Activated T-helper 9 cell treated with anti-CD3 and anti-CD28 coated beads, Interleukin-2, amount 50 U/mL, for 16 hours (primary cell): ENCODE measurements at places on chromosomes 7 and 10.

GRCh38 chr7:116236020-116236630, 25.8 kb downstream of the TES start:
- DNase-seq: peak; percentile 12

GRCh38 chr7:130135208-130136205, 65.2 kb downstream of the KLHDC10 start:
- no peak for DNase-seq

DNA sequence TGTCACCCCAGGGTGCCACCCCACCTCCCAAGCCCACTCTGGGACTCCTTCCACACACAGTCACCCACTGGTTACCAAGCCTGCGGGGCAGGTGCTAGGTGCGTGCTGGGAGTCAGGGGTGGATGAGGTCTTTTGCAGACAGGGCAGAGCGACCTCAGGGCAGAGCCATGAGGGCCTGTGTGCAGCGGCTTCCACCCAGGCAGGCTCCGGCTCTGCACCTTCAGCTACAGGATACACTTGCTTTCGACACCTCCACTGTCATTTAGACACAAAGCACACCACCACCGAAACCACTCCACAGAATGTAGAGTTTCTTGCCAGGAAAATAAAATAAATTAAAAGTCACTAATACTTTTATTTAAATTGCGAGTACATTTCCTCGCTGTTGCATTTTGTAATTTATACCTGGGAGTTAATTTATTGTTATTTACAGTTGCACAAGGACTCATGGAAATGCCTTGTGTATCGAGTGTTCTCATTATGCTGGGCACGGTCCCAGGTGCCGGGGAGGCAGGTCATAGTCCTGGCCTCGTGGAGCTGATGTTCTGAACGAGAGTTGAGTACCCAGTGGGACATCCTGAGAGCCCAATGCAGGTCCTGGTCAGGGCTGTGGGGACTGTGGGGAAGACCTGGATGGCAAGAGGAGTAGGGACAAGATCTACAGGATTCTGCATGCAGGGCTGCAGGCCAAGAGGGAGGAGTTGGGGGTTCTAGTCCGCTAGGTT, 127.8 kb downstream of the CUX1 start:
- DNase-seq: no peak

- DNase-seq: no peak
Measured at GRCh38 chr7:98254951-98255610, 3.0 kb upstream of the TECPR1 start.

DNA sequence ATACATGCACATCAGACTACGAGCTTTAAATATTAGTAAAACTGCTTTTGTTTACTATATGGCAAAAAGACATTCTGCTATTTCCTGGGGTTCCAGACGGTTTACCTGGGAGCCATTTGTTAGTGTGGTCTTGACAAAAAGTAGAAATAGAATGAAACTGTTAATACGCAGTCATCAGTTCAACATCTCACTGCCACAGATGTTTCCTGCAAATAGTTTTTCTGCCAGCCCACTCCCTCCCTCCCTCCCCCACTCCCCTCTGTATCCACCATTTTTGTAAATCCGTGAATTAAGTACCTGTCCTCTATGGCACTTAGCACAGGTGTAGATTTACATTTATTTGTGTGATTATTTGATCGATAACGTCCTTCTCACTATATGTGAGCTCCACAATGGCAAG, 74.6 kb upstream of the TPK1 start:
- no peak for DNase-seq

DNA sequence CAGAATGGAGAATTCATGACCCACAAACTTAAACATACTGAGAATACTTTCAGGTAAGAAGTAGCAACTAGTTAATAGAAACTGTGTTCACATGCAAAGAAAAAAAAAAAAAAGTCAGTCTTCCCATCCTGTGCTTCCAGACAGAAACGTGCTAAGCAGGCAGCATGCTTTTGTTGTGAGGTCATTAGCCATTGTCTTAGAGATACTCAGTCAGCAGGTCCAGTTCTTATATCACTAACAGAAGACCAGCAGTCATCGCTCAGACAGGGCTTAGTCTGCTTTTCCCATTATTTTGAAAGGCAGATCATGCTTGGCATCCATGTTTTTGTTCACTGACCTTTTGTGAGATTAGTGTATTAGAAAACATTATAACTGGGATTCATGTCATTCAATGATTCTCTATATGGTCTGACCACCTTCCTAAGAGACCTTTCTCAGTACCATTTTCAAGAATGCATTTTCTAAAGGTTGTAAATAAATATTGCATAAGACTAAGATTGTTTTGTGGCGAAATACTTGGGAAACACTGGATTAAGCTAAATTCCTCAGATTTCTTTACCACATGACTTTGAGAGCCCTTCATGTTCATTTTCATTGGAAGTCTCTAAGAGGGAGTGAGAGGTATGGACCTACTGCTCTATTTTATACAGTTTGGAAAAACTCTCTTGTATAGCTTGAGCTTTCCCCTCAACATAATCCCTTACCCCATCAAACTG, 45.0 kb upstream of the AGBL3 start:
- DNase-seq: no peak

GRCh38 chr7:37285706-37286453, 162.8 kb downstream of the ELMO1 start:
- DNase-seq: no peak

- no peak for DNase-seq
Measured at GRCh38 chr10:32317795-32318357, 29.1 kb downstream of the EPC1 start.

GRCh38 chr7:102813191-102814024, 64.6 kb downstream of the FAM185A start:
- no peak for DNase-seq

GRCh38 chr10:36224431-36224985, 582.4 kb upstream of the FZD8 start:
- DNase-seq: no peak

- no peak for DNase-seq
Measured at GRCh38 chr7:98300595-98301372, 19.3 kb downstream of the BRI3 start.

DNA sequence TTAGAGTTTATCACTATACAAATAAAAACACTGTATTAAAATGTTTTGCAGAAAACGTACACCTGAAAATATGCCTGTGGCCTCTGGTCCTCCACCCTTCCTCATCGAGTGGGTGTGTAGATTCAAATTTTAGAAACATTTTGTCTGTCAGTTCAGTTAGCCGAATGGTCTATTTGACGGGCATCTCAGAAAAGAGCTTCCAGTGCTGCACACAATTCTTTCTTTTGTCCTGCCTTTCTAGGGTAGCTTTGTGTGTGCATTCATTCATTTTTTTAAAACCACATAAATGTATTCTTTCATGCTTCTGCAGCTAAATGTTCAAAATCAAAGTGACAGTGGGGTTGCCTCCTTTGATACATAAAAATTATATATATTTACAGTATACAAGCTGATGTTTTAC, 46.8 kb downstream of the GNAI1 start:
- DNase-seq: no peak

GRCh38 chr7:27410812-27411544, 168.4 kb downstream of the EVX1 start:
- DNase-seq: no peak

DNA sequence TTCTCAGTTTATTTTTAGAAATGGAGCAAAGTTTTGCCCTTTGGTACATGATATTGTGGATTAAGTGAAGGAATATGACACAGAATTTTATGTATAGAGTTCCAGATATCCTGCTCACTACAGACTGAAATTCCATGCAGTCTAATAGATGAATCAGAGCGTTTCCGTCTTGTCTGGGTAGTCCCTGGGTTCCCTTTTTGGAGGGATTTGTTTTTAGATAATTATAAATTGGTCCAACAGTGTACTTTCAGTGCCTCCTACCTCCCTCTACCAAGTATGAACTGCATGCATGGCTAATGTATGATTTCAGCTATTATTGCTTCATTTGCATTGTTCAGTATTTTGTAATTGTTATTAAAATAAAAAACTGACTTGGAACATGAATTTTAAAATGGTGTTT, 74.4 kb downstream of the SEPTIN7 start:
- no peak for DNase-seq

DNA sequence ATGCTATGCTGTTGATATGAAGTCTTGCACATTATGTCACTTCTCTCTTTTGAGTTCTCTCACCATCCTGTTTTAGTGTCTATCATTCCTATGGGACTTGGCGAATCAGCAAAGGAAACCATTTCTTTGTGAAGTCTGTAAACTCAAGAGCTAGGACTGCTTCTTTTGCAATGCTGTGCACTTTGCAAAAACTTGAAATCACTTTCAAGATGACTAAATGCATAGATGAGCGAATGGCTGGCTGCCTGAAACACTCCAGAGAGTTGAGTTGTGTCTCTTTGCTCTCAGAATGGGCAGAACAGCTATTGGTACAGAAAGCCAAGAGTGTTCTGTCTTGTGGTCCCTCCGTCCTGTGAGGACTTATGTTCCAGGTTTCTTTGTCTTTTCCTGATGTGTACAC, 18.3 kb upstream of the ELMO1 start:
- DNase-seq: no peak

- DNase-seq: no peak
Measured at GRCh38 chr10:99630433-99630832, 10.2 kb upstream of the SLC25A28 start.

DNA sequence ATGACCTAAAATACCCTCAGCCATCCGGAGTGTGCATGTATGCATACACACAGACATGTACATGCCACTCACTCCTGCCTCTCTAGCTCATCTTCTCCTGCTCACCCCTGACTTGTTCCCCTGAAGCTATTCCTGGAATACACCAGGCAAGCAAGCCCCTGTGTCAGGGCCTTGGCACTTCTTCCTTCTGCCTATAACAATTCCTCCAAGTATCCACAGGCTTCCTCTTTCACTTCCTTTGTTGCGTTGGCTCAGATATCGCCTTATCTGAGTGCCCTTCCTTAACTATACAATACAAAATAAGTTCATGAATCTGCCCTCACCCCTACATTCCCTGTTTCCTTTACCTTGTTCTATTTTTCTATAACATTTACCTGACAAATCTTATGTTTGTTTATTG, 88.8 kb downstream of the NOD1 start:
- DNase-seq: no peak

DNA sequence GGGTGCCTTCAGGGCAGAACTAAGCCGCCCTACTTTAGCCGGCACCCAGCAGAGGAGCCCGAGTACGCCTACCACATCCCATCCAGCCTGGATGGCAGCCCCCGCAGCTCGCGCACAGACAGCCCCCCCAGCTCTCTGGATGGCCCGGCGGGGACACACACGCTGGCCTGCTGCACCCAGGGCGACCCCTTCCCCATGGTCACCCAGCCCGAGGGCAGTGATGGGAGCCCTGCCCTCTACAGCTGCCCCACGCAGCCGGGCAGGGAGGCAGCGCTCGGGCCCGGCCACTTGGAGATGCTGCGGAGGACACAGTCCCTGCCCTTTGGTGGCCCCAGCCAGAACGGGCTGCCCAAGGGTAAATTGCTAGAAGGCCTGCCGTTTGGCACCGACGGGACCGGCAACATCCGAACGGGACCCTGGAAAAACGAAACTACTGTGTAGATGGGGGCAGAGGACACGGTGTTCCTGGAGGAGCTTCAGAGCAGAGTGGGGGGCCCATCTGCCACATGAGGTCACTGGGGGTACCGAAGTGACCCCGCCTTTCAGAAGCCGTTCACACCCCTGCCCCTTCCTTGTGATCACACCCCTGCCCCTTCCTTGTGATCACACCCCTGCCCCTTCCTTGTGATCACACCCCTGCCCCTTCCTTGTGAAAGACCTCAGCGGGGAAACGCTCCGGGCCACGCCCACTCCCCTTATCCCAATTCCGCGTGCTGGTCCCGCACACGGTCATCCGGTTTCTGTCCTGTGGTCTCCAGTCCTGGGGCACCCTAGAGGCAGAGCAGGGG, 30.8 kb upstream of the KNDC1 start:
- no peak for DNase-seq

DNA sequence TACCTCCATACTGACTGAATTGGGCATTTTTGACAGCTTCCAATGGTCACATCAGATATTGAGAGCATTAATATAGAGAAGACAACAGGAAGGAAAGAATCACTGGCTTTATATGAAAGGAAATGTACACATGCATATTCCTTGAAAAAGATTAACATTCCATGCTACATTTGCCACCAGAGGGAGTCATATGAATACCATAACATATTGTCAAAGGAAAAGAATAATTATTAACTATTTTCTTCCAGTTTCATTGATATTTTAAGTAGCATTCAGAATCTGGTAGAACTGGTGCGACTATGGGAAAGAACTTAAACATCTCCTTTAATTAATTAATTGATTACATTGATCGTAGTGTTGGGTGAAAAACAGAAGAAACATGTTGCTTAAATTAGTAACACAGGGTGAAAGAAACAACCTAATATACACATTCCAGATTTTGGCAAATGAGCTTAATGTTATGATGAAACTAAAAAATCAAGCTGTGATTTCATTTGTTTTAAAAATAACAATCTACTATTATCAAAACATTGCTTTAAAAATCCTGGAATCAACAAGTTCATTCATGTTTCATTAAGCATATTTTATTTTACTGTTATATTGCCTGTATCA, 71.5 kb downstream of the GPR85 start:
- DNase-seq: no peak

DNA sequence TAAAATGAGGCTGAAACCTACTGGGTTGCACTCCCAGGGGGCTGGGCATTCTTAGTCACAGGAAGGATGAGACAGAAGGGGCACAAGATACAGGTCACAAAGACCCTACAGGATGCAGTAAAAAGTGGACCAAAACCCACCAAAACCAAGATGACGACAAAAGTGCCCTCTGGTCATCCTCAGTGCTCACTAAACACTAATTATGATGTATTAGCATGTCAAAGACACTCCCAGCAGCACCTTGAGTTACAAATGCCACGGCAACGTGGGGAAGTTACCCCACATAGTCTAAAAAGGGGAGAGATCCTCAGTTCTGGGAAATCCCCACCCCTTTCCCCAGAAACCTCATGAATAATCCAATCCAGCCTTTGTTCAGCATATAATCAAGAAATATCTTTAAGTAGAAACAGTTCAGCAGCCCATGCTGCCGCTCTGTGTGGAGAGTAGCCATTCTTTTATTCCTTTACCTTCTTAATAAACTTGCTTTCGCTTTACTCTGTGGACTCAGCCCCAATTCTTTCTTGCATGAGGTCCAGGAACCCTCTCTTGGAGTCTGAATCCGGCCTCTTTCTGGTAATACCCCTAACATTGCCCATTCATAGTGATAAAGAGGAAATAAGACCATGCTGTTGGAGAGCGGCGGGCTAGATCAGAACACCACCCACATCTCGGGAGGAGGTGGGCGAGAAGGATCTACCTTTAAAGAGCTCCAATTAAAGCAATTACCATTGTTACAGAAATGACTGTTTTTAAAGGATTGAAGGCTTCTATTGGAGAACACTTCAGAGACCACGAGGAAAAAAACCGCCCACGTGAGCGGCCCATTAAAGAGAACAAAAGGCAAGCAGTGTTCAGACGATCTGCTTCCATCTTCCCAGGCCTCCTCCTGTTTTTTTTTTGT, 170.9 kb downstream of the USP6NL start:
- no peak for DNase-seq

- DNase-seq: no peak
Measured at GRCh38 chr7:132485600-132486273, 90.5 kb downstream of the PLXNA4 start.

DNA sequence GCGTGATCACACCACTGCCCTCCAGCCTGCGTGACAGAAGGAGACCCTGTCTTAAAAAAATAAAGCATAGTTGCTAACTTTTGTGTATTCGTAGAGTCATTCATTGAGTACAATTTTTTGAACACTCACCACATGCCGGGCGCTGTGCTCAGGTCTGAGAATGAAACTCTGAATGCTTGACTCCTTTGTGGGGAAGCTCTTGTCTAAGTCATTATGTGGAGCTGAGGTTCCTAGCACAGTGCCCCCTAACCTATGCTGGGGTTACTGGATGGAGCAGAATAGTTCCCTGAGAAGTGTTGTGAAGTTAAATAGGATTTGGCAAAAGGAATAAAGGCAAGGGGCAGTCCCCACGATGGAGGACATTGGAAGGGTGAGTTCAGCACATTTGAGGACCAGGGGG, 123.3 kb downstream of the CELF2 start:
- DNase-seq: no peak
